ENCODE measurements at places on chromosomes 7 and 10.

- DNase-seq = no peak
Observed at GRCh38 chr7:79454361-79454960, 994 bp upstream of the MAGI2 start.

- DNase-seq = no peak
Observed at GRCh38 chr10:117499248-117500105, 43.1 kb upstream of the EMX2 start.

- no peak for DNase-seq
Observed at GRCh38 chr7:158074896-158075632, 512.6 kb downstream of the PTPRN2 start.

DNA sequence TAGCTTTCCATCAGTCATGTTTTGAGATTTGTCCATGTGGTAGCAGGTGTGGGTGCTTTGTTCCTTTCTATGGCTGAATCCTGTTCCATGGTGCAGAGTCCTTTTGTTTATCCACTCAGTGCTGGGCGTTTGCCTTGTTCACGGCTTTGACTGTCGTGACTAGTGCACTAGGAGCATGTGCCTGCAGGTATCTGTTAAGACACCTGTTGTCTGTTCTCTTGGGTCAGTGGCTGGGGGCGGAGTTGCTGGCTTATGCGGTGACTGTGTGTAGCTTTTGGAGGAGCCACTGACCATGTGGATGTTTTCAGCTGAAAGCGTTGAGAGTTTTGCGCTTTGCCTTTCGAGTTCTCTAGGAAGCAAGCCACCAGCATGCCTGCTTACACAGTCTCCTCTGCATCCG, 573.1 kb upstream of the FOXK1 start:
- DNase-seq = no peak

DNA sequence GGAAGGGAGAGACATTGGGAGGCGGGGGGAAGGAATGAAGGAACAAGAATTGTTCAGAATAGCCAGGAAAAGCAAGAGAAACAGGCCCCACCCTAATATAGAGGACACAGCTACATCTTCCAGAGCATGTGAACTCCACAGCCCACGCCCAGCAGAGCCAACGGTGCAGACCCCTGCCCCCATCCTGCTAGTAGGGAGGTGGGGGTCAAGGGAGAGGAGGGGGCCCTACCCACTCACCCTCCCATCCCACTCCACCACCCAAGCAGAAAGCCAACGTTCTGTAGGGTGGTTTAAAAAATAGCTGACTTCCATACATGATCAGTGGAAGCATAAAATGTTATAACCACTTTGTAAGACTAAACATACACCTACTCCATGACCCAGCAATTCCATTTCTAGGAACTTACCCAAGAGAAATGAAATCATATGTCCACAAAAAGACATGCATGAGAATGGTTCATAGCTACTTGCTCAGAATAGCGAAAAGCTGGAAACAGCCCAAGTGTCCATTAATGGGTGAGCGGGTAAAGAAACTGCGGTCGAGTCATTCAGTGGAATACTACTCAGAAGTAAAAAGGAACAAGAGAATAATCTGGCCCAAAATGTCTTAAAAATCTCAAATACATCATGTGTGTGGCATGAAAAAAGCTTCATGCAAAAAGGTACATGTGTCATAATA, 31.8 kb downstream of the CTBP2 start:
- DNase-seq = no peak

- DNase-seq = no peak
Observed at GRCh38 chr10:12594448-12594944, 245.1 kb downstream of the CAMK1D start.

GRCh38 chr7:38563741-38564140, 67.4 kb downstream of the AMPH start:
- no peak for DNase-seq

DNA sequence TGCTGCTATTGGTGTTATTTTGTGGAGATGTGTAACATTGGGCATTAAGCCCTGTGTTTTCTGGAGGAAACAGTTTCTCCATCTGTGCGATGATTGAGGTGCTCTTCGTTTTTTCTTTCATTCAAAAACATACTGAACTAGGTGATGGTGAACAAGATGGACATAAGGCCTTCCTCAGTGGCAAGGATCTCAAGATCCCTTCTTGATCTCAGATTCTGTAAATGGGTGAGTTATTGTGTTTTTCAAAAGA, 759 bp upstream of the ELAPOR2 start:
- no peak for DNase-seq

- no peak for DNase-seq
Observed at GRCh38 chr10:123061865-123062264, 53.1 kb downstream of the ACADSB start.

- no peak for DNase-seq
Observed at GRCh38 chr7:130393101-130393561, 12.8 kb downstream of the CPA1 start.

DNA sequence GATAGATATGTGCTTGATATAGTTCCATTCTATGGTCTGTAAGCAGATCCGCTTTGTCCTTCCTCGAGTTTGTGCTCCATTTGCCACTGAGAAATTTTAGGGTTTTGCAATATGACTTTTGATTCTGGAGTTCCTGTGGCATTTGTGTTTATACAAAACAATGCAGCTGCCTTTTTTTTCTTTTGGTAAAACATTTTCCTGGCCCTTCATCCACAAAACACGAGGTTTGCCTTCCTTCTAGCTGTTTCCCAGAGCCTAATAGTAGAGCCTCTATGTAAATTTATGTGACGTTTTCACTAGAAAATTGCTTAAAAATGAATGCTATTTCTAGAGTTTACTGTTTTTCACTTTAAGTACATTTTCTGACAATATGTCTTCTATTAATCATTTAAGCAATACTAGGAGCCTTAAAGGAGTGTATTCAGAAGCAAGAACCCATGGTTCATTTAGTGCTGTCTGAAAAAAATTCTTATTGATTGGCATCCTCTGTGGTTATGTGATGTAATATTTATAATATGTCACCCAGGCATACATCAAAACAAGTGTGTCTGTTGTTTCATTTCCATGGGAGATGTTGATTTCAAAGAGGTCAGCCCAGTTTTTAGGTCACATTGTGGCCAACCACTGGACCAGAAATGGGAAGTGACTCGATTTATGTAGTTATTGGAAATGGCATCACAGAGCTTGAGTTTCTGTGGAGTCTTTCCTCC, 618.3 kb downstream of the LRMDA start:
- no peak for DNase-seq

- DNase-seq = no peak
Observed at GRCh38 chr10:98463016-98463415, 16.3 kb upstream of the HPS1 start.

DNA sequence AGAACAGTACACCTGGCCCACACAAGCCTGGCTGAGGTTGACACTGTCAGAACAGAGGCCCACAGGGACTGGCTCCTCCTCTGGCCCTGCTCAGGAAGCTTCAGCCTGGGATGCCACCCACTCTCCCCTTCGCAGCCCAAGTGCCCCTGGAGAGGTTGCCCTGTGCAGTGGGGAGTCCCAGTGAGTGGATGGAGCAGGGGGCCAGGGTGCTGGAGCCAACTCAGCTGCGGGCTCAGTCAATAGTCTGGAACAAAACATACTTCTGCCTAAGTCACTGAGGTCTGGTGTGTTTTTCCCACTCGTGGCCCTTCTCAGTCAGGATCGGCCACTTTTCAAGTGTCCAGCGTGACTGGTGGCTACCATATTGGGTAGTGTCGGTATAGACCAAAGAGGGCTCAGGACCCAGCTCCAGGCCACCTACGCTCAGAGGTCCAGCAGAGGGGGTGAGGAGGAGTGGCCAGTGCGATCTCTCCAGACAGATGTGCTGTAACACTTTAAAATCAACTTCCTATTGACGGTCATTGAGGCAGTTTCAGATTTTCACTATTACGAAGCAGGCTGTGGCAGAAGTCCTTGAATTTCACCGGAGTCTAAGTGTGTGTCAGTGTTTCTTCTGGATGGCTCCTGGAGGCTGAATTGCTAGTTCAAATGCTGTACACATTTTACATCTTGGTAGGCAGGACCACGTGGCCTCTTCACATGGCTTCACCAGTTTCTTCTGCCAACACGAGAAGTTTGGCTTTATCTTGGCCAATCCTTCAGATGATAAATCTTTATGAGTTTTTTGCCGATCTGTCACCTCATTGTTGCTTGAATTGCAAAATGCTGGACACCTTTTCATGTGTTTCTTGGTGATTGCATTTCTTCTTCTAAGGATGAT, 994 bp upstream of the GCK start:
- no peak for DNase-seq

DNA sequence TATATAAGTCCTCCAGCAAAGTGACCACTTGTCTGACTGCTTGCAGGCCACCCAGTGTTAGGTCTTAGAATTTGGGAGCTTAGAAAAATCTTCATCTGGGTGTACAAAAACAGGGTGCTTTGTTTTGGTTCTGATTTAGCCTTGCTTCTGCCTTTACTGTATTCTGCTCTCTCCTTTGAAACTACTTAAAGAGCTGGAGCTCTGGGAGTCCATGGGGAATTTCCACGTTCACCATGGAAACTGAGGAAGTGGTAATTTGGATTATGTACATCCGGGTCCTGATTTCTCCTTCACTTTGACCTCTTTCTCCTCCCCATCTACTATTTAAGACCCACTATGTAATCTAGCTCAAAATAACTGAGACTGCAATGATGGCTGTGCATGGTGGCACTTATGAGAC, 103.0 kb downstream of the JAZF1 start:
- DNase-seq = no peak

DNA sequence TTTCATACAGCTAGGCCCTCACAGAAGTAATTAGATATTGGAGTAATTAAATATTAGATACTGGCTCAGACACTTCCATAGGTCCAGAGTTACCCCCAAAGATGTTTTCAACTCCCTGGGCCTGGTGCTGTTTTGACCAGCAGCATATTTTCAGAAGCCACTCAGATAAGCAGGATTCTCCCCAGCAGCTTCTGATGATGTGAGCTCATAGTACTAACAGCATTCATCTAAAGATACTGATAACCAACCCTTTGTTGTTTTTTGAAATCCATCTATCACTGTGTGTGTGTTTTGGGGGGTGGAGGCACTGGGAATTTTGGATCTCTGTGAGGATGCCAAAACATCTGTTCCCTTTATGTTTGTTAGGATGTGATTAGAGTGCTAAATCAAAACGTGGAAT, 52.7 kb downstream of the VPS50 start:
- DNase-seq = no peak

GRCh38 chr7:101545441-101546190, 83.5 kb downstream of the MYL10 start:
- no peak for DNase-seq

GRCh38 chr7:140691376-140692045, 5.0 kb upstream of the NDUFB2 start:
- DNase-seq = no peak

- DNase-seq = no peak
Observed at GRCh38 chr7:130823060-130823459, 89.1 kb upstream of the KLF14 start.
